HuH-7 (cell line): ENCODE measurements at places on chromosomes 3 and 15.

GRCh38 chr3:126135071-126135405 is 45.3 kb downstream of the ALDH1L1 start:
- DNase-seq = no peak

DNA sequence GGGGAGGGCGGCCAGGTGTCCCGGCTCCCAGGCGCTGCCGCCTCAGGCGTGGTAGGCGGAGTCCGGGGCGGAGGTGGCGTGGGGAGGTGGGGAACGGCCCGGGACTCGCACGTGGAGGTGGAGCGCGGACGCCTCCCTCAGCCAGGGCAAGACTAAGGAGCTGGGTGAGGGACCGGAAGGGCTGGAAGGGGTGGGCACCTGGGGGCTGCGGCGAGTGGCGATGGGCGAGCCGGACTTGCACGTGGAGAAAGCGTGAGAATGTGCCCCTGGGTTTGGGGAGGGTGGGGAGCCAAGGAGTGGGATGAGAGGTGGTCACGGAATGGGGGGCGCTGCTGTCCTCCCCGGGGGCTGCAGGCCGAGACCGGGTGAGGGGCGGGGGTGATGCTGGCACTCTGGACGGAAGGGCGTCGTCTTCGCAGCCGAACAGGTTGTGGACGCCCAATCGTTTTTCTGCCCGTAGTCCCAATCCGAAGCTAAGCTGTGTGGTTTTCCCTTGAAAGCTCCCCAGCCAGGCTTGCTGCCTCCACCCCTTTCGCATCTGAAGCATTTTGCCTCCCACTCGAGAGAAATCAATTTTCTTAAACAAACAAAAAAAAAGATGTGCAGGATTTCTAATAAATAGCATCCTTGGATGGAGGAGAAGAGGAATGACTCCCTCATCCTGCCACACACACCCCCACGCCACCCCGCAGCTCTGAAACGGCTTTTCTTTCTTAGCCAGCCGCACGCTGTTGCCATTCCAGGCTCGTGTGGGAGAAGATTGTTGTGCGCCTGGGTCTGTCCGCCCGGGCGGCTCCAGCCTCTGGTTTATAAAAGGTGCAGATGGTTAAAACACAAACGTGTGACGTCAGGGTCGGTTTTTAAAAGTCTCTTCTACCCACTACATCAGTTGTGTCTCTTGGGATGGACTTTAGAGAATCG is 62.5 kb upstream of the ANKRD28 start:
- peak; percentile 89 for DNase-seq

- DNase-seq = no peak
Measured at GRCh38 chr3:118476885-118477618, 557.6 kb downstream of the IGSF11 start.

DNA sequence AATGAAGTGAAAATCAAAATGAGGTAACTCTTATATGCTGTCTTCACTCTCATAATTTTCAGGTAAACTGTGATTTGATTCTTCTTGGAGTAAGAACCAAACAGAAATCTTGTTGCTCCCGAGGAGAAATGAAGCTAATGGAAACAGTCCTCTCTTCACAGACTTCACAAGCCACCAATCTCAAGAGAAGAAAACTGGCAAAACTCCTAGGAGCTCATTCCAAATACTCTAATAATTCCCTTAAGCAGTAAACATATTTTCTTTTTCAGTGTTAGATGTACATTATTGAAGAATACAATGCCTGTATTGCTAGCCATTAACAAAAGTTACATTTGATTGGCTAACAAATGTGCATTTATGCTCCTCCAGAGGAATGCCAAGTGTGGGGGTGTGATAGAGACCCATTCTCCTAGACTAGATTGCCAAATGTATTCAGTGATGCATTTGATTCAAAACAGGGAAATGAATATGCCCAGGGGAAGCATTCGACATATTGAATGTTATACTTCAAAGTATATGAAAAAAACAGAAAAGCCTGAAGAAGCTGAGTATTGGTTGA is 11.8 kb upstream of the RIOX2 start:
- no peak for DNase-seq

- DNase-seq = peak; percentile 60
Measured at GRCh38 chr3:98602078-98602678, 8.8 kb upstream of the CPOX start.

DNA sequence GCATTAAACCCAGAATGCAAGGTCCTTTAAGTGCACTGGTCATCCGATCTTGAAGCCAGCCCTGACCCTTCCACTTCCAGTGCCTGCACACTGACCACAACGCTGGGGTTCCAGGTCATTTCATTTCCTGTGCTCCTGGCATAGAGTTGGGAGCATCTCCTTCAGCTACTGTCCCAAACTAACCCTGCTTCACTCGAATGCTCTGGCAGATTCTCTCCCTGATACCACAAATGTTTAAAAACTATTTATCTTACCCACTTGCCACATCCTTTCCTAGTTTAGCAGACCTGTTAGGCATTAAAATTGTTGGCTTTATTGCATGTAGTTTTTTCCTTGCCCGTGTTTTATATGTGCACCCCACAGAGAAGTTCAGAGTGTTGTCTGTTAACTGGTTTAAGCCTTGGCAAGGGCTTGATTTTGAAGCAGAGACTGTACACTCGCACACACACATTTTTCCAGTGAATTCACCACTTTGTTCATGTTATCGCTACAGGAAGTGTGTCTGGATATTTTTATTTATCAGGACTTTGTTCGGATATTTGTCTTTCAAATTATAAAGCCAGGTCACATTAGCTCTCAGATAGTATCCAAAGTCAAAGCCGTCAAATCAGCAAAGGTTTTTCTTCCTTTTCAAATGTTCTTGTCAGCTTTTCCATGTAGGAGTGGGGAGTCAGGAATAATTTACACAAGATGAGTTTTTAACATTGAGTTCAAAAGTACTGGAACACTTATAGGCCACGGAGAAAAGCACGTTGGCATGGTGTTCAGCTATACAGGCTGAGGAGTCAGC is 77.3 kb downstream of the ABI3BP start:
- DNase-seq = no peak

DNA sequence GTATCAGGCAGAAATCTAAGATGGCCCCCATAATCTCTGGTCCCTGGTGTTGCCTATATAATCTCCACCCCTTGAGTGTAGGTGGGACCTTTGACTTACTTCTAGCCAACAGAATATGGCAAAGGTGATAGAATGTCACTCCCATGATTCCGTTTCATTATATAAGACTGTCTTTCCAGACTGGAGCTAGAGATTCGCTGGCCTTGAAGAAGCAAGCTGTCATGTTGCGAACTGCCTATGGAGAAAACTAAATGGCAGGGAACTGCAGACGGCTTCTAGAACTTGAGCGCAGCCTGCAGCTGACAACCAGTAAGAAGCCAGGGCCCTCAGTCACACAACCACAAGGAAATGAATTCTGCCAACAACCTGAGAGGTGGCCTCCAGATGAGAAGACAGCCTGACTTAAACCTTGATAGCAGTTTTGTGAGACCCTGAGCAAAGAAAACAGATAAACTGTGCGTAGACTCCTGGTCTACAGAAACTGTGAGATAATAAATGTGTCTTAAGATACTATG is 2.2 kb upstream of the KPNA1 start:
- DNase-seq = no peak
